ACHN (cell line): ENCODE measurements at places on chromosomes 16 and 17.

DNA sequence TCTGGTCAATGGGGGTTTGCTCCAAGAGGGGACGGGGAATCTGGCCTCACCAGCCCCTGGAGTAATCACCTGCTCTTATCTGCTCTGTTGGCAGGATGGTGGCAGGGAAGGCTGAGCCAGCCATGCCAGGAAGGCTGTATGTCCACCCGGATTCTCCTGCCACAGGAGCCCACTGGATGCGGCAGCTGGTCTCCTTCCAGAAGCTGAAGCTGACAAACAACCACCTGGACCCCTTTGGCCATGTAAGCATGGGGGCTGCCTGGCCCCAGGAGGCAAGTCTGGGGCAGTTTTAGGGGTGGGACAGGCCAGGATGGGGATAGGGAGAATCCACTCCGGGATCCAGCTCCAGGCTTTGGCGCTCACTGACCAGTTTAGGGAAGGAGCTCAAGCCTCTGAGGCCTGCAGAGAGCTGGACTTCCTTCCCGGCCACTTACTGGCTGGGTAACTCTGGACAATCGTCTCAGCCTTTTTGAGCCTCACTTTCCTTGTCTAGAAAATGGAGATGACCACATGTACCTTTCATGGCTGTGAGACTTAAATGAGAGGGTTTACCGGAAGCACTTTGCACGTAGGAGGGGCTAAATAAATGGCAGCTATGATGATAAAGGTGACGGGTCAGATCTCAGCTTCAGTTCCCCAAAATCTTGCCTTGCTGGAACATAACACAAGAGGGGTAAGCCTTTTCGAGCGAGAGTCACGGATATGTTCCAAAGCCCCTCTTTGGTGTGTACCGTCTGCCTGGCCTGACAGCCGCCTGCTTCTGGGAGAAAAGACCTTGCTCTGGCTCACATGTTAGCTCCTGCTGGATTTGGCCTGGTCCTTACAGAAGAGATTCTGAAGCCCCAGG lies 15.4 kb downstream of the TBX4 start:
- DNase-seq = peak; percentile 39

DNA sequence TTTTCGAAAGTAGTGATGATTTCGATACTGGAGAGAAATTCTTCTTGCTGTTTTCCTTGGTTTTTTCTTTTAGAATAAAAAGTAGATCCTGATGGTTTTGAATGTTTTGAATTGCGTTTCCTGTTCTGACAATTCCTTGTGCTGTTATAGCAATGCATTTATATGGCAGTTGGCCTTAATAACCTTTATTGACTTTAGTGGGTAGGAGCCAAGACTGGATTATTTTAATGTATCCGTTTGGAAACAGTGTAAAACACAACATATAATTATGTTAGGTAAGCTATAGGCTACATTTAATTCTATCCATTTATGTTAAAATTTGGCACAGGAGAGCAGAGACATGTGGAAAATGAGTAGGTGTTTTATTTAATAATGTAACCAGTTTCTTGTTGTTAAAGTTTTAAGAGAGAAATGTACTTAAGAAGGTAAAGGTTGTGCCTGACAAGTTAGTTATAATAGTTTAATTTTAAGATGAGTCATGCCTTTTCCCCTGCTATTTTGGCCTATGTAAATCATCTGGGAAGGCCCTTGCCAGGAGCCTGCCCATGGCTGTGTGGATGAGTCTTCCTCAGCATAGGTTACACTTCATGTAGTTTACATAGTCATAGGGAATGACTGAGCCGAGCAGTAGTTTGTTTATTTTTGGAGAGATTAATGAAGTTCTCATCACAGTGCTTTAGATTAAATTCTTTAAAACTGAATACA lies 189.9 kb downstream of the FTO start:
- DNase-seq = peak; percentile 32

GRCh38 chr16:58276346-58276951 lies 18.4 kb downstream of the PRSS54 start:
- DNase-seq = no peak

GRCh38 chr16:78218279-78218678 lies 118.8 kb downstream of the WWOX start:
- DNase-seq = no peak

- no peak for DNase-seq
Measured at GRCh38 chr17:68507576-68507975, 4.7 kb upstream of the PRKAR1A start.
